Stimulated activated CD8-positive, alpha-beta memory T cell treated with anti-CD3 and anti-CD28 coated beads, Interleukin-7, amount 100 ng/mL, for 24 hours (primary cell): ENCODE measurements at places on chromosomes 12 and 14.

DNA sequence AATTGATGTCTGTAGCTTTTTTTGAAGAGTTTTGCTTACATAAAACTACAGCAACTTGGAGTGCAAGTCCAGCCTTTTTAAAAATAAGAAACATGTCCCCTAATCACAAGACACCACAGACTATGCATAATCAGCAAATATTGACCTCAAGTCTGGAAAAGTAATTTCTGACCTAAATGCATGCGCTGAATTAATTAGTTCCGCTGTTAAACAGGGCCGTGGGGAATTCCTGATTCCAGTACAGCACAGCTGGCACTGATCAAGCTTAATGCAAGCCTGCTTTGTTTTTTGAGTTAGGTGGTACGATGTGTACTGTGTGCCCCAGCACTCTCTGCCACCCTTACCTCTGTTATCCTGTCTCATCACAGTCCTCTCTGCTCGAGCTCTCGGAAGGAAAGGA is 9.2 kb downstream of the MLH3 start:
- DNase-seq, result no peak

- DNase-seq, result no peak
These were observed 16.9 kb upstream of the MGST1 start for GRCh38 chr12:16330560-16330959.

- DNase-seq, result no peak
These were observed 123.3 kb downstream of the PAPOLA start for GRCh38 chr14:96625426-96625985.

DNA sequence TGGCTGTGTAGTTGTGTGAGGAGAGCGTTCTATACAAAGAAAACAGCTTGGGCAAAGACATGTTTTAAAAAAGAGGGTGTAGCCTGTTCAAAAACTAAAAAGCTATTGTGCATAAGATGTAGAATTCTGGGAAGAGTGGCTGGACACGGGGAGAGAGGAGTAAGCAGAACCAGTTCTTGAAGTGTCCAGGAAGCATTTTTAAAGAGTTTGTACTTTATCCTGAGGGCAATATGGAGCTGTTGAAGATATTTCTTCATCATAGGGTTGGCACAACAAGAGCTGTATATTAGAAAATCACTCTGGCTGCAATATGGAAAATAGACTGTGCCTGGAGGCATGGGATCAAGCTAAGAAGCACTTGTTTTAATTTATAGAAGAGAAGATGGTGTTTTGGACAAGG is 458.9 kb upstream of the LMO3 start:
- DNase-seq, result no peak

DNA sequence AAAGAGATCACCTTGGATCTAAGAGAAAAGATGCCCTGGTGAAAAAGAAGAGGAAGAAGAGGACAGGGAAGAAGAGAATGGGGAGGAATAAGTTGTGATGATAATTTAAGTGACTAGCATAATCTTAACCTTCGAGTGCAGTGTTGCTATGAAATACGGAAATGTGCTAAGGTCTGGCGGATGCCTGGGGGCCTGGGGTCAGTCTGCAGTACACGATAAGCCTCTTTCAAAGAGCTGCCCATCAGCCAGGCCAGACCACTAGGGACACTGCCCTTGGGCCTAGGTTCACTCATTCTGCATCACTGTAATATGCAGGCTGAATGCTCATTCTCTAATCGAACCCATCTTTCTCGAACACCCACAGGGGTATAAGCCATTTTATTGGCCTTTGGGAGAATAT is 83.4 kb downstream of the PLEKHG3 start:
- no peak for DNase-seq

DNA sequence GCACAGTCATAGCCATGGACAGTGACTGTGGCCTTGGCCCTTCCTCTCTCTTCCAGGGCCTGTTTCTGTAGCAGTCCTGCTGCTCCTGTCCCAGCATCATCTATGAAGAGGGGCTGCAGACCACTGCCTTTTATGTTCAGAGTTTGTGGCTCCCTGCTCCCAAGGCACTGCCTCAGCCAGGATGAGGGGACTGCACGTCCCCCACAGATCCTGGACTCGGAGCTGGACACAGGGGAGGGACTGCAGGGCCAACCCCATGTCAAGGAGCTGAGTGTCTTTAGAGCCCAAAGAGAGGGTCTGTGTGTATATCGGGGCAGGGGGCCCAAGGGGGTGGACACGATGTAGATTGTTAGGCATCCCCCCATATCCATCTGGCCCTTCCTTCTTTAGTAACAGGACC is 60.6 kb upstream of the DIO3 start:
- no peak for DNase-seq
